ENCODE measurements at places on chromosomes 12 and 14.

- DNase-seq, result no peak
Measured at GRCh38 chr12:1053690-1054089, 62.7 kb downstream of the ERC1 start.

GRCh38 chr12:6387541-6387940, 3.6 kb downstream of the LTBR start:
- DNase-seq, result no peak

DNA sequence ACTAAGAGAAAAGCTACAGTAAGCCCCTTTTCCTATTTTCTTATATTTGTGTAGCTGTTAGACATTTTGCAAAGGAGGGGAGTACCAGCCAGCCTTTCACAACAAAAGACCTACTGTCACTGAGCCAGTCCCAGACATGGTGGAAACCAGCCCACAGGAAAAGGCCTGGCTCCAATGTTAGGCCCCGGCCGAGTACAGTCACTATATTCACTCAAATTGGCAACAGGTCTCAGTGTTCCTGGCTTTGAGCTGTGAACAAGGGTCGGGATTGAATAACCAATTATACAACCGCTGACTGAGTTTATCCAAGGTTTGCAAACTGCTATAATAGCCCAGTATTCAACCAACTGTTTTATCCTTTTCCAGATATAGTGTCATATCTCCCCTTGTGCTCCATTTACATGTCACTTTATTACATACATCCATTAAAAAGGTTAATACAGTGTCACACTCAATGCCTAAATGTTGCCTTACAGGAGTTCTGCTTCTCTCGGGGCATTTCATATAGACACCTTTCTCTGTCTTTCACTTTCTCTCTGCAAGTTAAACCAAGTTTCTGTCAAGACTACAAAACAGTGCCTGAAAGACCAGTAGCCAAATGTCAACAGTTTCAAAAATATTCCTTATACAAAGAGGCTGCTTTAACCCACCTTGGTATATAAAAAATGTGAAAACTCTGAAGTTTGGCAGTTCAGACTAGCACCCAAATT, 178.1 kb downstream of the SOX5 start:
- peak; percentile 88 for DNase-seq

- peak; percentile 28 for DNase-seq
Measured at GRCh38 chr12:70920251-70920851, at the start of gene PTPRR. Gene PTPRR, minus strand, starts transcription at chr12:70920738. Its CDS starts 348 bp downstream, at chr12:70920390.

DNA sequence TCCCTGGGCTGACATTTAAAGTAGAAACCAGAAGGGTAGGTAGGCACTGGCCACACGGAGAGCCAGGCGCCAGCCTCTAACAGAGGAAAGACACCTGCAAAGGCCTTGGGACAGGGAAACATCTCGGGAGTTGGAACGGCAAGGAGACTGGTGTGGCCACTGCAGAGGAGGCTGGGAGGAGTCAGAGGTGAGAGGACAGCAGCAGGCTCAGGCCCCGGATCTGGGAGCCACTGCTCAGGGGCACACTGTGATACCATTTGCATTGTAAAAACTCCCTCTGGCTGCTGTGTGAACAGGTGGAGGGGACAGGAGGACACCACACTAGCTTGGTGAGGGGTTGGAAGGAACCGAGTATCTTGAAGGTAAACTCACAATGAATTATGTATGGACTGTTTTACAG, 2.7 kb downstream of the ANHX start:
- DNase-seq, result no peak

DNA sequence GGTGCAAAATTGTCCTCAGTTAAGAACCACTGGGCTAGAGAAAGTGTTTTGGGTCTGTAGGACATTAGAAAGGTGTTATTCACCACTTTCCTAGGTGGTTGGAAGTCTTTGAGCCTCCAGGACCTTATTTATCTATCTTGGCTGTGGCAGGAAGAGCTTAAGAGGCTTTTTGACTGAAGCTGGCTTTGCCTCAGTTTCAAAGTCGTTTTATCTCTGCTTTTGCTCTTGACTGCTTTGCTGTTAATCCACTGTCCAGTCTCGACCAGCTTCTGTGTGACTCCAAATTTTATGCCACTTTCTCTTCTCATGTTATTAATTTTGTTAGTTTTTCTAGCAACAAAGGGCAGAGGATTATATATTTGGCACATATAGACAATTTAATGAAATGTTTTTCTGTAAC, 60.3 kb downstream of the PPHLN1 start:
- DNase-seq, result no peak

- DNase-seq, result no peak
Measured at GRCh38 chr14:78921856-78922255, 751.7 kb downstream of the NRXN3 start.

GRCh38 chr12:64501486-64501885, 49.6 kb downstream of the TBK1 start:
- no peak for DNase-seq

DNA sequence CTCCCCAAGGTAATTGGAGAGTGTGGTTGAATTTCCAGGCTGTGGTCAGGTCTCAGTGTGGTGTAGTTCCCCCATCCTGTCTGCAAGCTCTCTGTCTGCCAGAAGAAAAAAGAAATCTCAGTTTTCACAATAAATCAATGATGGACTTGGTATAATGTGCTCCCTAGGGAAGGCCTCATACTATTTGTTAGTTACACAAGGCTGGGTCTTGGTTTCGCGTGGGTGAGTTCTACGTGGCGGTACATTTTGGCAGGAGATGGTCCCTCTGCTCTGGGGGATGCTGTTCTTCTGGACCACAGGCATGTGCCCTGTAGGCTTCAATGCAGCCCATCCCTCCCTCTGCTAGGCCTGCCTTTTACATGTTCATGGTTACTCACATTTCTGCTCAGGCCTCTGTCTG, 206.4 kb upstream of the PELI2 start:
- no peak for DNase-seq

- no peak for DNase-seq
Measured at GRCh38 chr12:104551313-104551931, 94.7 kb downstream of the CHST11 start.

GRCh38 chr12:51520576-51521325, 70.3 kb upstream of the SCN8A start:
- DNase-seq, result no peak

DNA sequence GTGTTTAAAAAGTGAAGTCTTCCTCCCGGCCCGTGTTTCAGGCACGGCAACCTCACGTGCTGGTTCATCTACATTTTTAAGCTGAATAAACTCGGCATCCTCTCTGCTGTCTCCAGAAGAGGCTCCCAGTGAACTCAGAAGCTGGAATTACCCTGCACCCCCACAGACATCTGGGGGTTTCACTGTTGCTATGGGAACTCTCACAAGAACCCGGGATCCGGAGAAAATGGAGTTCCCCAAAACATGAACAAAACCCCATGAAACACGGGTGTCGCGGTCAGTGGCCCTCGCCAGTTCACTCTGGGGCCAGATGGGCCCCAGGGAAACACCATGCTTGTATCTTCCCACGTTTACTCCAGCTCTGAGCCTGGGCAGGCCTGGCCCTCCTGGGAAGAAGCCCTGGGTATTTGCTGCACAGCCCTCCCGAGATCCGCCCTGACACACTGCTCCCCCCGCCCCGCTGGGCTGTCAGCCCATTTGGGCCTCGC, 143.7 kb downstream of the PIWIL1 start:
- DNase-seq, result no peak
